HepG2 (cell line): ENCODE measurements at places on chromosomes 5 and 9.

GRCh38 chr5:133496631-133497030, 115.7 kb downstream of the FSTL4 start:
- DNase-seq, result no peak

GRCh38 chr9:11833056-11833455, 860.1 kb upstream of the TYRP1 start:
- no peak for DNase-seq

- no peak for DNase-seq
Measured at GRCh38 chr9:136160381-136160841, 41.7 kb upstream of the TMEM250 start.

GRCh38 chr5:40623480-40624420, 56.0 kb upstream of the PTGER4 start:
- no peak for DNase-seq

DNA sequence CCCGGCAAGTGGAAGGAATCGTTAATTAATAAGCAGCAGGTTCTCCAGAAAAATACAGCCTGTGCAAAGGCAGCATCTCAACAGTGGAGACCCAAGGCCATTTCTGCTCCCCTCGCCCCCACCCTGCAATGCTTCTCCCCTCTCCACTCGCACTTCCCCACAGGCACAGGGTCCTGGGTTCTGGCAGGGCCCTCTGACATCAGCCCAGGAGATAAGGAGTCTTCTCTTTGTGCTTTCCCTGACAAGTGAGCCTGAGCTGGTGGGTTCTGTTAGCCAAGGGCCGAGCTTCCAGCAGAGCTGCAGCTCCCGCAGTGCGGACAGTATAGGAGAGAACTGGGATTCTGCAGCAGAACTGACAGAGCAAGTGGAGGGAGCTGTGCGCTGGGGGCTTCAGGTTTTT, 257.5 kb downstream of the NSG2 start:
- DNase-seq, result no peak

- DNase-seq, result peak; percentile 56
Measured at GRCh38 chr9:128275198-128276007, at the start of gene GOLGA2. GOLGA2 (minus strand) TSS chr9:128276007; CDS start chr9:128275976, 31 bp downstream.

- no peak for DNase-seq
Measured at GRCh38 chr5:169746147-169746694, 109.1 kb downstream of the DOCK2 start.

DNA sequence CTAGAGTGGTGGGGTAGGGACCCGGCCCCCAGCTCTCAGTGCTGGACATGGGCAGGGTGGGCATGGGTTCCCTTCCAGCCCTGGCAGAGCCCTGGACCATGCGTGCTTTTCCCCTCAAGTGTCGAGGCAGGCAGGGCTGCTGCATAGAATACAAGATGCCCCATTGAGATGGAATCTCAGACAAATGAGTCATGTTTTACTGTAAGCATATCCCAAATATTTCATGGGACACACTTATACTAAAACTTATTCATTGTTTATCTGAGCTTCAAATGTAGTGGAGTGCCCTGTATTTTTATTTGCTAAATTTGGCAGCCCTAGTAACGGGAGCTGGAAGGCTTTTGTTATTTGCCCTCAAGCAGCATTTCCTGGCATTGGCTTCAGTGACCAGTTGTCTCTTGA, 3.2 kb upstream of the RNU6ATAC start:
- no peak for DNase-seq

- DNase-seq, result no peak
Measured at GRCh38 chr5:42064821-42065220, 139.7 kb downstream of the FBXO4 start.

DNA sequence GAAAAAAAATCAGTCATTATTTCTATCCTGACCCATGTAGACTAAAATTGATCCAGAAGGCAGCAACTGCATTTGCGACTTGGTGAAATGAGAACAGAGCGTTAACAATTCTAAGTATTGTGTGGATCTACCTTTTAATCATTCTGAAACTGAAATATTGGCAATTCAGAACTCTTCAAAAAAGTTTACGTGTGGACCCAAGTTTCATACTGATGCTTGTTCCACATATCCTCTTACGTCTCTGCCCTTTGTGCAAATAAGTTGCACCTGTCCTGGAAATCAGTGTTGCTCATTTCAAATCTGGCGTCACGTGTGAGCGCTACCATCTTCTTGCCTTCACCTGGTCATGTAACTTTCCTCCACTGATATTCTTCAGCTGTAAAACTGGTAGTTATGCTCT, 74.7 kb downstream of the NTRK2 start:
- DNase-seq, result no peak

DNA sequence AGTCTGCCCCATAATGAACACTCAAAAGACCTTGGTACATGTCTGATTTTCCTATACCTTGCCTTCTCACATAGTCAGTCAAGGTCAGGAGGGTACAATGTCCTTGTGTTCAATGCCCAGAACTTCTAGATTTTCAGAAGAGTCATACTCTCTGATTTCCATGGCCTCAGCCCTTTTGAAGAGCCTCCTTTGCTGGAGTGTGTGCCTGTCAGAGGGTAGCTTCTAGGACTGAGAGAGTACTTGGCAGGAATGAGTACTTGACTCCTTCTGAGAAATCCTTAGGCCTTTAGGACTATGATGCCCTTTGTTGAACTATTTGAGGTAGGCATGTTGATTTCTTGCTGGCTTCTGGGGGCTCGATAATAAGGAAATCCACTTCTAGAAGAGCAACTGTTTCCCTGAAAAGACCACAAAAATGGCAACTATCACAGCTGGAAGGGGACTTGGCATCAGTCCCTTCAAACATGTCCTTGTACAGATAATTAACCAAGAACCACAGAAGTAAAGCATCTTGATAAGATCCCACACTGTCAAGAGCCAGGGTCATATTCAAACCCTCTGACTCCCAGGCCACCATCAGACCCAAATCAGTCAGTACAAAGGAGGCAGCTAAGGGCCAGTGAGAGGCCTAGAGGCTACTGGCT, 10.6 kb upstream of the MEGF9 start:
- DNase-seq, result no peak

- no peak for DNase-seq
Measured at GRCh38 chr9:14412775-14413174, 98.8 kb upstream of the NFIB start.

DNA sequence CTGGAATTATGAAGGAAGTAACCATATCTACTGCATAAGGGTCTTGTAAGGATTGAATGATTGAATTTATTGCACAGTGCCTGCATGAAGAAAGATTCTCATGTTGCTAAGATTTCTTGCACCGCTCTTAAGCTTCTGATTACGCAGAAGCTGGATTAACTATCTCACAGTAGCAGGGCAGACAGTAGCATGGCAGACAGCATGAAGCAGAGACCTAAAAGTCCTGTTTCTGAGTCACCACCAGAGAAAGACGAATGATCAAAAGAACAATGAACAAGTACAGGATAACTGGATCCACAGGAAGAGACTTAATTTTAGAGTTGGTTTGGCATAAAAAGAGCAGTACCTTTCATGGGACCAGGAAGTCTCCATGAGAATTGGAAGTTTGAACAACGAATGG, 142.4 kb downstream of the MAPKAP1 start:
- DNase-seq, result no peak

DNA sequence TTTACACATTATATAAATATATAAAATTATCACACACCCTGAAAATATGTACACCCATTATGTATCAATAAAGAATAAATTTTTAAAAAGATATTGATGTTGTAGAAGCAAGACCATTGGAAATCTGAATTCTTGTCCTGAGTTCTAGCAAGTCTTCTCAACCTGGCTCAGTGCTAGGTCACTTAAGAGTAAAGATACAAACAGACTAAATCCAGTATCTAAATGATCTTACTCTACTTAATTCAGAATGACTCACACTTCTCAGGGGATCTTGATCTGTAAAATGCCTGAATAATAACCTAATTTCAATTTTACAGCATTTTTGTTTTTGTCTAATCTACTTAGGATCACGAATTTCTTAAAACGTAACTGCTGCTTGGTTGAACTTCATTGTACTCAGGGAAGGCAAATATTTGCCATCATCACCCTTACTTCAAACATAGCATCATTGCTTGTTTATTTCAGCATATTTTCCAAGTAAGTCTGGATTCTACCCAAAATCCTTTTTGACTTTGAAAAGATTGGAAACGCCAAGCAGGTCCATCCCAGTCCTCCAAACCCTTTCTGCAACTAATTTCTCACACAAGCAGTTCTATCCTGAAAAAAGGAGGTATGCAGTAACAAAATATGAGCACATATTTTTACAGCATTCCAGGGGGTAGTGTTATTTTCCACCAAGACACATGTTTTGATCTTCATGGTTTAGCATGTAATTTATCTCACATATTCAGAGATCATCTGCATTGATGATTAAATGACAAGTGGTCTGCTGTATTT, 582.6 kb downstream of the PSAT1 start:
- DNase-seq, result no peak

DNA sequence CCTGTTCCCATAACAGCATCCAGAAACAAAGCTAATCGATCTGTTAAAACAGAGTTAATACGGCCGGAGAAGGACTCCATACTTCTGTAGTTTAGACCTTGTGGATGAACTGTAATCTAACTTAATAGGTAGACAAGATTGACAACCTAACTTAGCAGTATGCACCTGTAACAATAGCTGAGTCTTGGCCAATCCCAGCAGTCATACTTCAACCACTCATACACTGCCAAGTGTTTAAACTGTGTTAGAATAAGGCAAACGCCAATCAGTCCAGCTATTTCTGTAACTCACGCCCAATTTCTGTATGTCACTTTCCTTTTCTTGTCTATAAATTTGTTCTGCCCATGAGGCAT, 33.7 kb upstream of the MACIR start:
- DNase-seq, result no peak

DNA sequence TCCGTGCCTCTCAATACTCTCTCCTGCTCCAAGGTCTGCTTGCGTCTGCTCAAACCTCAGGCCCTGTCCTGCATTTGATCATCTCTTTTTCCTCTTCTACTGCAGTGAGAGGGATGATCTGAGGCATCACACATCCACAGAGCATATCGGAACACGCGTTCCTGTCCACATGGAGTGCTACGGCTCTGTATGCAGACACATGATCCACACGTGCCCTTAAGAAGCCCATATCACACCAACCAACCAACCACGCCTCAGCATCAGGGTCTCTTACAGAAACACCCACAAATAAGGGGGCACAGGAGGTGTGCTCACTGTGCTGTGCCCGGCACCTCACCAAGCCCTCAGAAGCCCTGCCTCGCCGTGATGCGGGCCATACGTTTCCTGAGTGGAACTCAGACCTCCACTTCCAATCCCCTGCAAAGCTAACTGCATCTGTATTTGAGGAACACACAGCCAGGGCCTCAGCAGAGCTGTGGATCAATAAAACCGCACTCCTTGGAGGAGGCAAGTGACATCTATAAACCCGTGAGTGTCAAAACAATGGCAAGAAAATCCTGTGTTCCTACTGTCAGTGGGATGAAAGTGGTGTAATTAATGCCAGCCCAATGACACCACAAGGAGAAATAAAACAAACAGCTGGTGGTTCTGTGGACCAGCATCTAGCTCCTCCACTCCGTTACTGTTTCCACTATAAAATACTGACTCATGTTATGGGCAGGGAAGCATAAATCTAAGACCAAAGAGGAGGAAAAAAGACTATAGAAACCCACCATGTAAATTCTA, 40.4 kb downstream of the AK8 start:
- no peak for DNase-seq

DNA sequence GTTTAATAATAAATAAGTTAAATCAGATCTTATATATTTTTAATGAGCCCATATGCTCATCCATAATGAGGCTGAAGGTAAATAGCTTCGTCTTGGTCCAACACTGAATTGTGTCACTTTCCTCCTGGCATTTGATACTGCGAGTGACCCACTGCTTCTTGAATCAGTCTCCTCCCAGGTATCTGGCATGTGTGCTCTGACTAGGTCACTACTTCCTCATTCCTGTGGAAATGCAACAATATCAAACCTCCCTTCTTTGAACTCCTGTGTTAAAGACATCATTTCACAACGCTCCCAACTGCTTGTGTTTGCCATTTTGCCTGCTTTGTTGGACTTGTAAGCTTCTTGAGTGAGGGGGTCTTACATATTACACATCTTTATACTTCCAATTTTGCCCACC, 157.7 kb downstream of the SLC24A2 start:
- no peak for DNase-seq

- DNase-seq, result no peak
Measured at GRCh38 chr9:134403292-134403681, 77.0 kb downstream of the RXRA start.

DNA sequence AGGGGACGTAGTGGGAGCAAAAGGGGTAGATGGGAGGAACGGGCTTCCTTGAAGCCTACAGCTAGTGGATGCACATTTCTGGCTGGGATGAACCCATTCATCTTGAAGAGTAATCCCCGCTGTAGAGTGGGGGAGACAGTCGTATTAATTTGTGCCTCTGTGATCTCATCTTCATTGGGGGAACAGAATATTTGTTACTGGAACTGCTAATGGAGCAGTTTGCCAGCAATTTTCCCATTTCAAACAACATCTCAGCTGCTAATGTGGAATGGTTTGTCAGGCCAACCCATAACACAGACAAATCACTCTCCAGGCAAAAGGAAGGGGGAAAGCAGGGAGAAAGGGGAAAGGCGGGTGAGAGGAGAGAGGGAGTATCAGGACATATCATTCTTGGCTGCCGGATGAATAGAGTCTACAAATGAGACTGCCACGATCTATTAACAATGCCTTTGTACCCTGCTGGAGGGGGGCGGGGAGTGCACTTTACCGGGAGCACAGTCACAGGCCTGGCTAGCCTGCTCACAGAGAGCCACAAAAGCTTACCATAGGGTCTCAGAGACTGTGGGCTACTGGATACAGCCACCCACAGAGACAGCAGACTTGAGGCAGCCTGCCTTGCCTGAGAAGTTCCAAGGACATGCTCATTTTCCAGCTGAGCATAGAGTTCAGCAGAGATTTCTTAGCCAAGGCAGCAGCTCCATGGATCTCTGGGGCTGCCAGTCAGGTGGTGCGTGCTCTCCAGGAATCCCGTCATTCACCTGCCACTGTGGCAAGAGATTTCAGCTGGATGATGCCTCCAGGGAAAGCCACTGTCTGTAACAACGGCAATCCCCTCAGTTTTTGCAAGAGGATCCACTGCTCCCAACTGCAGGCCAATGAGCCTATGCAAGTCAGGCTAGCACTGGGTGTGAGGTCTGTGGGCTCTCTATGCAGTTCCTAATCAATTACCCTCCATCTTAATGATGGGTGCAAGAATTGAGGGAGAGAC, 217.7 kb upstream of the PANK3 start:
- no peak for DNase-seq
